ENCODE measurements at places on chromosomes 1 and 21.

GRCh38 chr21:46585191-46585953 is 19.5 kb downstream of the S100B start:
- DNase-seq = no peak

GRCh38 chr1:17472814-17473213 is 33.3 kb upstream of the RCC2 start:
- DNase-seq = no peak

GRCh38 chr1:213977486-213977842 is 10.3 kb upstream of the PROX1 start:
- DNase-seq = no peak

GRCh38 chr1:20361401-20361800 is 70.7 kb downstream of the VWA5B1 start:
- DNase-seq = no peak

- no peak for DNase-seq
Observed at GRCh38 chr1:39761557-39762260, 9.4 kb downstream of the OXCT2 start.

DNA sequence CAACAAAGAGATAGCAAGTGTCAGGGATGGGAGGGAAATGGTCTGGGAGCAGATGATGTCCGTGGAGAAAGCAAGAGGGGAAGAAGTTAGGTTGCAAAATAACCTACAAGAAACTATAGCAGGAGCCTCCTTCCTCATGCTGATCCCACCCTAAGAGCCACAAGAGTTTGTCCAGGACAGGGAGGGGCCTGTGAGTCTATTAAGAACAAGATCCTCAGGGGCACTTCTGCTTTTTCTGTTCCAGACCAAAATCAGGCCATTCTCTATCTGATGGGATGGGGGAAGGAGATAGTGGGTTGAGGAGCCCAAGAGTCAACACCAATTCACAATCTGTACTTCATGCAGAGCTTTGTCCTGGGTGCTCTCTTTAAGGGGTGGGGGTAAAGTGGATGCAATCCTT is 7.7 kb upstream of the ATP1A4 start:
- DNase-seq = no peak
